ENCODE measurements at places on chromosomes 11 and 22. TPM values are rescaled to one million over a fixed set of nuclear protein-coding genes. Genes with fewer than 3 reads are reported as not detected.

DNA sequence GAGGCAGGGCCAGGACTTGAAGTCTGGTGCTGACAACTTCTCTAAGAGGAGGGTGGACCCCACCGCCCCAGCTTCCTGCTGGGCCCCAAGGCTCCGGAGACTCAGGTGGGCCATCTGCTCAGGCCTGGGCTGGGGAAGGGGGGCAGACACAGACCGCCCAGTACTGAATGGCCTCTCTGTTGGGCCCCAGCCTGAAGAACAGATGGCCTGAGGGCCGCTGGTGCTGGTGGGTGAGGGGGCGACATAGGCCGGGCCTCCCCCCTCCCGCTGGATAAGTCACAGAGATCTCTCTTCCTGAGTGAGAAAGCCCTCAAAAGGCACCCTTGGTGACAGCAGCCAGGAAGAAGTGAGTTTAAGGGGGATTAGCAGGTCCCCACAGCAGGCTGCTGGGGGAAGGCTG, 12.5 kb upstream of the TP53I11 start:
- DNase-seq: no peak

DNA sequence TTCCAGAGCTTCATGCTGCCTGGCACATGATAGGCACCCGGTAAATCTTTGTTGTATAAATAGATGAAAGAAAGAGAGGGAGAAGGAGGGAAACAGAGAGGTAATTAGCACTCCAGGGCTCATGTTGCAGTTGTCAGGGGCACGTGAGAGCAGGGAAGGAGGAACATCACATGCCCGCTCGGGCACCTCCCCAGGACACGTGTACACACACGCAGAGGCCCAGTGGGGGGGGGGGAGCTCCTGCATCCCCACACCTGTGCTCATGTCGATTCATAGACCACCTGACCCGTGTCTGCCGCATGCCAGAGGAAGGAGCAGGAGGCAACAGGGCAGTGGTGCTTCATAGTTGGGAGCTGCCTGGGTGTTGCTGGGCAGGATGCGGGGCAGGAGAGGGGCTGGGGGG, 37.1 kb upstream of the NNMT start:
- DNase-seq: no peak

DNA sequence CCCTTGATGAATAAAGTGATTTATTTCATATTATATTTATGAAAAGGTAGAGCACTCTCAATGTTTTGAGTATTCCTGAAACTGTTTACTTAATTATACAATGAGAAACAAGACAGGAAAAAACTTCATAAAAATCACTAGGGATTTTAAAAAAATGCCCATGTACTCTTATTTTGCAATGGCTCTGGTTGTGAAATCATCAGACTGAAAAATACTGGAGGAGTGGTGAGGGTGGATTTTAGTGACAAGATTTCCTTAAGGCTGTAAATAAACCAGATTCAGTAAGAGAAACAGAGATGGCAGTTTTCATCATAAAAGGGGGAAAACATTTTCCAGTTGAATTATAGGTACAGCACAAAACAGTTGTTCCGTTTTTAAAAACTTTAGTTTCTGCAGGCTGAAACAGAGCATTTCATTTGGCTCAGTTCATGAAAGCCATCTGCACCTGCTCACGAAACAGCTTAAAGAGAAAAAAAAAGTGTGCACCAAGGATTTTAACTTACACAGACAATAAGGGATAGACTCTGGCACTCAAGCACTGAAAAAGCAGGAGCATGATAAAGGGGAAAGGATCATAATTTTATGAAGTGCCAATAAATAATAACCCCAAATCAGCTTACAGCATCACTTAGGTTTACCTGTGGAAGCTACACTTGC, 100.7 kb downstream of the MAML2 start:
- DNase-seq: no peak

The SLC5A4 gene
- total RNA-seq: under 0.01 TPM

DNA sequence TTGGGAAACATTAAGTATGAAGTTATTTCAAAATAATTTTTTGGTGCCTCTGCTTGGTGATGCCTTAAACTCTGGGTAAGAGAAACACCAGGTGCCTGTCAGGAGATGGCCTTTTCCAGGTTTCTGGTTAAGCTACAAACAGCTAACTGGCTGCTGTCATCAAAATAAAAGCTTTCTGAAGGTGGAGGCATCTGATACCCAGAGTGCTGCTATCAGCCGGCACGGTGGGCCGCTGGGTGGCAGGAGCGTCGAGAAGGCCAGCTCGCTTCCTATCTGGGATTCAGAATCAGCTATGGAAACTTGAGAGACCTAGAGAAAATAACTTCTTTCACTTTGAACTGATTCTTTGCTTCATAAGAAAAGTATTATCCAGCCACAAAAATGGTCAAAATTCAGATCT, 80.8 kb upstream of the PITPNB start:
- DNase-seq: no peak

Data from IMR-90 (cell line).